ENCODE measurements at places on chromosomes 7 and 10. TPM values are rescaled to one million over a fixed set of nuclear protein-coding genes. Genes with fewer than 3 reads are reported as not detected.

The TFR2 gene
- total RNA-seq = not detected

DNA sequence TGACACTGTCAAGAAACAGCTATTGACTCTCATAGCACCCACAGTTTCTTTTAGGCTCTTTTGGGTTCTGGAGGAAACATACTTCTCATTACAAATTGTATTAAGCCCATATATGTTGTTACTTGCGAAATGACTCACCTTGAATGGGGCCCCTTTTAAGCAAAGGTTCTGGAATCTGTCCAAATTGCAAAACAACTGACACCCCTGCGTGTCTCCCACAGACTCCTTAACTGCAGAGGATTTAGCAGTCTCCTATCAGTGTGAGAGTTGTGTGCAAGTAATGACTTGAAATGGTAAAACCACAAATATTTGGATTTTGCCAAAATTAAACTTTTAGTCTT lies 192.3 kb downstream of the DNAJC1 start:
- H3K36me3 ChIP-seq = no peaks in the 10 kb centered on the region
- peaks cover 4% of the 10 kb centered on the region for H3K27me3 ChIP-seq
- no peaks in the 10 kb centered on the region for H3K4me1 ChIP-seq
- no peak overlapping the region for H3K4me3 ChIP-seq

- H3K36me3 ChIP-seq = no peaks in the 10 kb centered on the region
- DNase-seq = no peak
- no peaks in the 10 kb centered on the region for H3K4me1 ChIP-seq
- no peak overlapping the region for H3K4me3 ChIP-seq
- no peaks in the 10 kb centered on the region for H3K27me3 ChIP-seq
- no peak overlapping the region for H3K27ac ChIP-seq
Measured at GRCh38 chr7:157602156-157602555, 265.4 kb downstream of the DNAJB6 start.

GRCh38 chr10:24428410-24428782 lies 219.5 kb downstream of the KIAA1217 start:
- H3K27ac ChIP-seq = no peak overlapping the region
- no peaks in the 10 kb centered on the region for H3K27me3 ChIP-seq
- H3K4me3 ChIP-seq = no peak overlapping the region

All from ovary (tissue), 10 donors.